Thoracic aorta (tissue), 2 donors: ENCODE measurements at places on chromosomes 12 and 14. TPM values are rescaled to one million over a fixed set of nuclear protein-coding genes. Genes with fewer than 3 reads are reported as not detected.

- DNase-seq: no peak
These were observed 22.2 kb downstream of the AMN start for GRCh38 chr14:102944448-102945330.

DNA sequence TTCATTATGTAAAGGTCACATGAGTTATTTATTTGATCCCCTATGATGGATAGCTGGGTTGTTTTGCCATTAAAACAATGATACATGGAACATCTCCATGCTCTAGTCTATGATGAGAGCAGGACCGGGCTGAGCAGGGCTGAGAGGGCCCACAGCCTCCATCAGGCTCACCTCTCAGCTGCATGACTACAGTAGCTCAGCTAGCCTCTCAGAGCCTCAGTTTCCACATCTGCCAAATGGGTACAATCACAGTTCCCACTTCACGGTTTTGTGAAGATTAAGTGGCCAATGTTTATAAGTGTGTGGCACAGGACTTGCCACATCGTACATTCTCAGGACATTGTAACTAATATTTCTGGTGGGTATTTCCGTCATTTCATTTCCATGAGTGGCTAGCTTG, 19.9 kb upstream of the MYL2 start:
- DNase-seq: no peak

DNA sequence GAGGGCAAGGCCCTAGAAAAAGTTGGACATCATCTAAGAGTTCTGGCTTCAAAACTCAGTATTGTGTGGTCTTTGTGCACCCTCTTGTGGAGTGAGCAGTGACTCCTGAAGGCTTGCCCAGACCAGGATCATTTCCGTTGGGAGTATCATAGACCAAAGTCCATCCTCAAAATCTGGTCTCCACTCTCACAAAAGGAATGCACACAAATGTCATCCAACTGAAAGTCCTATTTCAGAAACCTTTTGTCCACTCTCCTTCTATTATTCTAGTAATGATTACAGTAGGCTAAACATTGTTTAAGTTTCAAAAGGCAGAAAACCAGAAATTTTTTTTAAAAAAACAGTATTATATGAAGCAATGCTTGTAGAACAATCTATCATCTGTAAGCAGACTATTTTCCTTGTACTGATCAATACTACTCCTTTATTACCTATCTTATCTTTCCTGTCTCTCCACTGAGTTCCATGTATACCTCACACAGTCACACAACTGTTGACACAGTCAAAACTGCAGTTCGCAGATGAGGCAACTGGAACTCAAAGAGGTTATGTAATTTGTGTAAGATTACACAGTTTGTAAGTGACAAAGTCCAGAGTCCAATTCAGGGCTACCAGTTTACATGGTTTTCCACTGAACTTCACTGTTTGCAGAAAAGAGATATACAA, 41.4 kb downstream of the COX16 start:
- no peak for DNase-seq

DNA sequence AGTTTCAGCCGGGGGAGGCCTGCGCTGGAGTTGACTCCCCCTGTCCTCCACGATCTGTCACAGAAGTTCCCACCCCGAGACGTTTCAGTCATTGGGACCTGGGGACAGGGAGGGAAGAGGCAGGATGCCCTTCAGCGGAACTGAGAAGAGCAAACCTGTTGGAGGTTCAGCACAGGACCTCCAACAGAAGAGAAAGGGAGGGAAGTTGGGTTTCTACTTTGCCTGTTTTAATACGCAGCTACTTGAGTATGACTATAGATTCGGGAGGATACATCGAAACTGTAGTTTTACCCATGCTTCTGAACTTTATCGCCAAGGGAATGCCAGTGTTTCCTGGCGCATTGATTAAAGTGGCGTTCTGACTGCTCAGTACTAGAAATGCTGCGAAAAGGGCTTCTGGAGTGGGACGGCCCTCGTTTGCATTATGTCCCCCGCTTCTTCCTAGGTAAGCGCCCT, 2.3 kb upstream of the DUSP6 start:
- DNase-seq: no peak

DNA sequence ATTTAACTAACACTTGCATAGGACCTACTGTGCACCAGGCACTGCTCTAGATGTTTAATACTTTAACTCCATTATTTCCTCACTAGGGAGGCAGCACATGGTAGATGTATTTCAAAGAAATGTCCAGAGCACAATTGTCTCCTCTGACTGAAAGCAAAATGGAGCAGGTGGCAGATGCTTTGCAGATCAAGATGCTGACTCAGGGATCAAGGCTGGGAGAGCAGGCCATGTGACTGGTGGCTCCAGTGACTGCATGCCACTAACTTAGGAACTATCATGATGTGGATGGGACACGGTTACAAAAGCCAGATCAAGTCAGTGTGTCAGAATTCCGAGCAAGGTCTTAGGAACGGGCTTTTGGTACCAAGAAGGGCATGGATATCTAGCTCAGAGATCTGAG, 28.2 kb downstream of the SERPINA11 start:
- DNase-seq: no peak

Gene RHOF
- 30.2 TPM for total RNA-seq

Gene TNFAIP2
- total RNA-seq: 135 TPM
